ENCODE measurements at places on chromosomes 7 and 10. TPM values are rescaled to one million over a fixed set of nuclear protein-coding genes. Genes with fewer than 3 reads are reported as not detected.

Gene NCF1
- 2.5 TPM for total RNA-seq

Gene IL6
- total RNA-seq, result 0.60 TPM

DNA sequence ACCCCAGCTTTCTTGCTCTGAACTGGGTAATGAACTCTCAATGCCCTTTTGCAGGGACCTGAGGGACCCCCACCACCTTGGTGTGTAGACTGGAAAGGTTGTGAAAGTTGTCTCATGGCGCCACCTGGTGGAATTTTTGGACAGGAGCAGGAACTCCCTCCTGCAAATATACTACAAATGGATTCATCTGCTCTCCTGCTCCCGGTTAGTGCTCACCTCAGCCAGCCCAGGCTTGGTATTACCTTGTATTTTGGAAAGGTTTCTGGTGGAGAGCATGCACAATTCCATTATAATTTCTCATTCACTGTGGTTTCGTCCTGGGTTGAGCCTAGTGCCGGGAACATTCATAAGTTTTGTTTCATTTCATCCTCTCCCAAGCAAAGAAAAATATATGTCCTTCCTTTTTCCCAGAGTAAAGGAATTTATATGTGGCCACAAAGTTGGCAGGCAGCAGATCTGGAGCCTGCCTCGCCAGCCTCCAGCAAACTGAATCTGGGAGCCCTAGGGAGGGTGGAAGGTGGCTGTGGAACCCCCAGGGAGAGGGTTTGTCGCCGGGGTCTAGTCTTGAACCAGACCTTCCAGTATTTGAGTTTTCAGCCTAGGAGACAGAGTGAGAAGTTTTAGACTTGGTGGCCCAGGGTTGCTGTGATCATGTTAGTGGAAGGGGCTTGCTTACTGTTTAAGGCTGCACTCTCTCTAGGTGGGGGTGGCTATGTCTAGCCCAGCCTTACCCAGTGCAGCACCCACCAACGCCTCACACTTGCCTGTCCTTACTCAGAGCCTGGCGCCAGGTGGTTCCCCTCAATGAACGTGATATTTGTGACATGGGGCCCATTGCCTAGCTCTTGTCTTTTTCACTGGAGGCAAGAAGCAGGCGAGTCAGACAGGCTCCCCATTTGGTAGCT is 9.5 kb downstream of the FAM241B start:
- DNase-seq, result peak; percentile 46

DNA sequence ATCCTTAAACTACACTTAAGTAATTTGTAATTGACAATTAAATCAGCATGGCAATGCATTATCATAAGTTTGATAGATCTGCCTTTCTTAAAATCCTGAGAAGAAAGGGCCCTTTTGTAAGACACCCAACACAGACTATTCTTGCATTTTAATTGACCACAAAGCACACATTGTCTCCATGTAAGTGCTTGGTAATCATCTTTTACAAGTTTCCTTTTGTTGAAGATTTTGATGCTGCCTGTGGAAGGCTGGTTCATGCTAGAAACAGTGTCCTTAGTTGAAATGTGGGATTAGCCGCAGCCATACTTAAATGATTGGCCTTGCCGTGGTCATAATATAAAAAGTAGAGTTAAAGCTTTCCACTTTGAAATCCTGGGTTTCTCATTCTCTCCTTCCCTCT is 32.3 kb upstream of the CELF2 start:
- no peak for DNase-seq

DNA sequence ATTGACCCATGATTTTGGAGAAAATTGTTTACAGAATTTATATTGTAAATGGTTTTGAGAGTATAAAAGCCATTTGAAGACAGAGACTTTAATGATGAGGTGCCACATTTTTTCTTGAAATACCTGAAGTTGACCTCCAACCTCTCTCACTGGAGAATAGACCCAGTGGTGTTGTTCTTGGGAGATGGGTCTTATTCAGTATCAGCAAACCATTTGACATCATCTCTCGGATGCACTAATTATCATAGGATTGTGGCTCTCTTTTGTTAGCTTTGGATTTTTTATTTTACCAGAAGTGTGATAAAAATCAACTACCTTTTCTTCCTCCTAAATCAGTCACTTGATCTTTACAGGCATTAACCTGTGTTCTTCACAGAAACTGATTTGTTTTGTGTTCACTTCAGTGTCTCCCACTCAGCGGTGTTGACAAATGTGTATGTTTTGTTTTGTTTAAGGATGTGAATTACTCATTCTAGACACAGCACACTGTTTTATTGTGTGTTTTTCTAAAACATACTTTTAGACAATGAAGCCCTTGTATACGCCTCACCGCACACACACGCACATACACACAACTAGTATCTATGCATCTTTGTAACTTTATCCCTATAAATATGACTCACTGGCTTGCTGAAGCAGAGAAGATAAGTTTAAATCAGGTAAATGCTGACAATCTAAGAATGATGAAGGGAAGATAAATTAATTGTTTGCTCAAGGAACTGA is 455.6 kb downstream of the INHBA start:
- no peak for DNase-seq

DNA sequence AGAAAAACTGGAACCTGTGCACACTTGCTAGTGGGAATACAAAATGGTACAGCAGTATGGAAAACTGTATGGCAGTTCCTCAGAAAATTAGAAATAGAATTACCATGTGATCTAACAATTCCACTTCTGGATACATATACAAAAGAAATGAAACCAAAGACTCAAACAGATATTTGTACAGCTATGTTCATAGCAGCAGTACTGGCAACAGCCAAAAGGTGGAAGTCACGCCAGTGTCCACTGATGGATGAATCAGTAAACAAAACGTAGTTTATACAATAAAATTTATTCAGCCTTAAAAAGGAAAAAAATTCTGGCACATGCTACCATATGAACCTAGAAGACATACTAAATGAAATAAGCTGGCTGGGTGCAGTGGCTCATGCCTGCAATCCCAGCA is 23.0 kb downstream of the IDE start:
- no peak for DNase-seq

Data from activated naive CD8-positive, alpha-beta T cell treated with anti-CD3 and anti-CD28 coated beads for 36 hours (primary cell).